ENCODE measurements at places on chromosomes 4 and X.

GRCh38 chr4:85177092-85177491 lies 210.6 kb upstream of the WDFY3 start:
- no peak for DNase-seq

- DNase-seq = no peak
Observed at GRCh38 chr4:85495621-85496020, 20.7 kb downstream of the ARHGAP24 start.

DNA sequence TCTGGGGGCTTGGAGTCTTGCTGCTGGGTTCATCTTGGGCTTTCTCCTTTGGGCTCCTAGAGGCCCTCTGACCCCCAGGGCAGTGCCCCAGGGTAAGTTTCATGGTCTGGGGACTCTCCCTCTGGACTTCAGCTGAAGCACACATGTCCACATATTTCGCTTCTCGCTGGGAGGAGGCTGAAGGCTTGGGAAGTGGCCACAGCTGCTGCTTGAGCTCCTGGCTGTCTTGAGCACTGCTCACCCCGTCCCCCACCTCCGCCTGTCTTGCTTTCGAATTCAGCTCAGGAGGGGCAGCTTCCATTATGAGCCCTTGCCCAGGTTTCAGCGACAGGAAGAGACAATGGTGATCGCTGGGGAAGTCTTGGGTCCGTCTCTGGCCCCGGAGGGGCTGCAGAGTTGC lies 3.7 kb downstream of the C4orf54 start:
- DNase-seq = no peak

- no peak for DNase-seq
Observed at GRCh38 chr4:48223633-48224295, 45.9 kb downstream of the TEC start.

GRCh38 chr4:86870442-86871069 lies 21.4 kb upstream of the SLC10A6 start:
- DNase-seq = no peak

GRCh38 chr4:128393101-128393704 lies 105.6 kb upstream of the PGRMC2 start:
- DNase-seq = no peak

DNA sequence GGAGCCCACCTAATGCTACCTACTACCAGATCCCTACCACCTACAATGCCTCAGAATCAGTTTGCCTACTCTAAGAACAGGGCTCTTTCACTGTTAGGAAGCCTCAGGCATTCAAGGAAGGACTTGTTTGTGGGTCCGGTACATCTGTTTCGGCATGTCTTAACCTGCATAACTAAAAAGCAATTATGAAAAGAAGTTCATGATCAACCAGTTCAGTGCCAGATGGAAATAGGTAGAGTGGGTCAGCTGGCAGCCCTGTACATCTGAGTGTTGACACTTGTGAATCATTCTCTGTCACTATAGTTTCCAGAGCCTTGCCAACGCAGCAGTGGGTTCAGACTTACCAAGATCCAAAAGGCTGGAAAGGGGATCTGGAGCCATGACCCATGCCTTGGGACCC lies 3.3 kb downstream of the TMEM185A start:
- DNase-seq = no peak

DNA sequence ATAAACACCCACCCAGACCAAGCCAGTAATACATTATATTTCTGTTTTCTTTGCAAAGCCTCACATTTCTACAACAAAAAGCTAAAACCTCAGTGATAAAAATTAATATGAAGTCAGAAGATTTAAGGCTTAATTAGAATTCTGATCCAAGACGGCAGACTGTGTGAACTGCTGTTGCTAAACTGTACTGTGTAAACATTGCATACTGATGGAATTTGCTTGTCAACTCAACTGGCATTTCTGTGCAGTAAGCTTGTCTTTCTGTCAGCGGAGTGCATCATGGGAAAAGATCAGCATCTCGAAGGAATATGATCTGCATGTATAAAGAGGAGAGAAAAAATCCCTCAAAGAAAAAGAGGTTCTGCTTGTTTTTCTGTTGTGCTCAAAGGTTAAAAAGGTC lies 69.4 kb upstream of the SPANXB1 start:
- no peak for DNase-seq

- no peak for DNase-seq
Observed at GRCh38 chr4:30181918-30182317, 538.3 kb upstream of the PCDH7 start.

DNA sequence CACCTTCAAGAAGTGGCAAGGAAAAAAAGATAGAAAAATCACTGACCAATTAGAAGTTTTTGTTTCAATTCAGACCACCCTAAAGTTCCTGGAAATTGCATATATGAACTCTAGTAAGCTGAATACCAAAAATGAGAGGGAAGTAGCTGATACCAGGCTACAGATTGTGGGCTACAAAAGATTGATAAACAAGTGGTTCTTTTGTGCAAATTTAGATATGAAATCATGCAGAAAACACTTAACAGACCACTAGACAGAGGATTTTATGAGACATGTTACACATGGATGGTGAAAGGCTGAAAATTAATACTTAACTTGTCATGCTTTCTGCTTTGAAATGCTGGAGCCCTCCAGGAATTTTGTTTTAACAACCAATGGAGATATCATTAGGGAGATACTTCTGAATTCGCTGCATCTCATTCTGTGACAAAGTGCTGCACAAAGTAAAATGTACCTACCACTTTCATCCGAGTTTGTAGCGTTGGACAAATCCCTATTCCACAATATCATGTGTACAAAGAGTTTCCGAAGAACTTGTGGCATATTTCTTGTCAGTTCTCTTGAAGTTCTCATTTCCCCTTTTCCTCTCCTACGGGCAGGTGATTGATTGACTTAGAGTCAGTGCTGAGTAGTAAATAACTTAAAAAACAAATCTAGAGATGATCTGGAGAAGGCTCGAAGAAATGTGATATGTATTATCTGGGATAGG lies 235.0 kb downstream of the PALLD start:
- DNase-seq = no peak

DNA sequence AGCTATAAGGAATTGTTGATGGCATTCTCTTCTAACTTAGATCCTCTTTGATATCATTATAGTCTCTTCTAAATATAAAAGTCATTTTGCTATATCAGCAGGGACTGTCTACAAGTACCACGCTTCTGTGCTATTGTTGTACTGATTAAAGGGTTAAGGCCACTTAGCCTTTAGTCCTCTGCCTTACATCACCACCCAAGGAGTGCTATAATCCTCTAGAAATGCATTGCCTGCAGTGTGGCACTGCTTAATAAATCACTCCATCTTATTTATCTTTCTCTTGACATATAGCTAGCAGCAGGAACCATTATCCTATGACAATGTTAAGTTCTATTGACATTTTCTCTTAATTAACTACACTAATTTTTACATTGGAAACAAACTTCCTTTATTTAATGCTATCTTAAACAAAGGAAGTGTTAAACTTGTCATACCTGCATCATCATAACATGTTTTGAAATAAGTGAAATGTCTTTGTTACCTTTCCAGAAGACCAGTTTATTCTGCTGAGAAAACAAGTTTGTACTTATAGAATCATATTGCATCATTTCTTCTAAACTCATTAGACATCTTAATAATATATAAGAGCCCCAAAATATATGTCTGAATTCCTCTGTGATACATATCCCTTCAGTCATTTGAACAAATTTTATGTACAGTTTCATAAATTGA lies 360.9 kb upstream of the ATOH1 start:
- no peak for DNase-seq

DNA sequence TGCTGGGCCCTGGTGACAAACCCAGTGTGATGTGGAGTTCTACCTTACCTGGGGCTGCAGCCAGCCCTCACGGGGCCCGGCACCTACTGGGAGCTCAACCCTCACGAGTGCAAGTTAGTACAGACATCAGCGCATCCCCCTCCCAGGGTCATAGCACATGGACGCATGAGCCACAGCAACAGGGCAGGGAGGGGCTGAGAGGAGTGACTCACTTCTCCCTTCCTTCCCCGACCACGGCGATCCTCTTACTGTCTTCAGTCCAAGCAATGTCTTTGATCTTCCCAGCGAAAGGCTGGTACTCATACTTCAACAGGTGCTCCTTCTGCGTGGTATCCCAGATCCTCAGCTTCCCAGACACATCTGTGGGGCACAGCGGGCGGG lies 17.8 kb downstream of the WDR1 start:
- no peak for DNase-seq
